Activated B cell treated with CpG ODN at 0.5 μM for 24 hours (primary cell): ENCODE measurements at places on chromosomes 6 and 20. TPM values are rescaled to one million over a fixed set of nuclear protein-coding genes. Genes with fewer than 3 reads are reported as not detected.

GRCh38 chr6:12037798-12038197, 25.7 kb downstream of the HIVEP1 start:
- no peak for DNase-seq

- no peak for DNase-seq
These were observed 158.0 kb downstream of the MMUT start for GRCh38 chr6:49305010-49305409.

DNA sequence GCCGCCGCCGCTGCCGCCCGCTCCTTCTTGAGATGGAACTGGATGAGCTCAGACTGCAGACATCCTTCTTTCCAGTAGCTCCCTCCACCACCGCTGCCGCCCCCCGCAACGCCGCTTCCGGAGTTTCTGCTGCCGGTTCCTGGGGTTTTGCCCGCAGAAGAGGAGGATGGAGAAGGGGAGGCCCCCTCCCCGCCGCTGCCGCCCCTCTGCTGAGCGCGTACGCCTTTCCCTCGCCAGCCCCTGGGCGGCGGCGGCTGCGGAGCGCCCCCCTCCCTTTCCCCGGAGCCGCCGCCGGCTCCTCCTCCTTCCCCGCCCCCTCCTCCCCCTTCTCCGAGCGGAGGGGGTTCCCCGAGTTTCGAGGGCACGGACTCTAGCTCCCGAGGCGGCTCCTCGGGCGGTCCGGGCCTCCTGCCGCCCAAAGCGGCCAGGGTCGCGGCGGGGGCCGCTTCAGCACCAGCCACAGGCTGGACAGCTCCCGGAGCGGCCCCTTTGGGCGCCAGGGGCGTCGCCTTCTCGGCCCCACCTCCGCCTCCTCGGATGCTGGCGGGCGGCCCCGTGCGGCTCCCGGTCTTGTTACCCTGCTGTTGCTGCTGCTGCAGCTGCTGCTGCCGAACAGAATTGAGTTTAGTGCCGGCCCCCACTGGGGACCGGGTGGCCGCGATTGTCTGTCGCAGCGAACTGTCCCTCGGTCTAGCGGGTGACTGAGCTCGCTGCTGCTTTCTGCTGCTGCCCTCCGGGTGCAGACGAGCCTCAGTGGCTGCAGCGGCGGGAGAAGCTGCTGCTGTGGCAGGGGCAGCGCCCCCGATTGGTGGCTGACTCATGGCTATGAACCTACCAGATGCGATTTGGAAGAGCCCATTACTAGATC, 3.1 kb downstream of the MTCL3 start:
- peak; percentile 62 for DNase-seq

DNA sequence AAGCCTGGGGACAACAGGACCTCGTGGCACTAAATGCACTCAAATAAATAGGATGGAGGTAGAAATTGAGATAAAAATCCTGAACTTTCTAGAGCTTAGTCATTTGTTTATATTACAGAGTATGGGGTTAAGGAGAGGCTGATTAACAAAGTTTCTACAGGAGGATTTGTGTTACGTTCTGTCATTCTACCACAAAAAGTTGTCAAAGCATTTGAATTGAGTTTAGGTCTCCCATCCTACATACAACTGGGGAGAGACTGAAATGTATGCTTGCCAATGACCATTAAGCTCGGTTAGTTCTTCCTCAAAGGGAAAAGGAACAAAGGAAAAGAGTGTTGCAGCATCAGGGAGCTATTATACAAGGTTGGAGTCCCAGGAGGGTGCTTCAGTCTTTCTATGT, 597.9 kb downstream of the COL12A1 start:
- no peak for DNase-seq

Gene UBR2
- 34.3 and 40.8 TPM in 2 replicates for total RNA-seq

Gene YWHAB
- total RNA-seq = 234 and 246 TPM in 2 replicates

Gene SLC24A3
- 0.07 TPM in 1 of 2 replicates, not detected in the other for total RNA-seq

Gene SNAI1
- total RNA-seq = 0.61 and 0.67 TPM in 2 replicates
